ENCODE measurements at places on chromosomes 6 and 20.

DNA sequence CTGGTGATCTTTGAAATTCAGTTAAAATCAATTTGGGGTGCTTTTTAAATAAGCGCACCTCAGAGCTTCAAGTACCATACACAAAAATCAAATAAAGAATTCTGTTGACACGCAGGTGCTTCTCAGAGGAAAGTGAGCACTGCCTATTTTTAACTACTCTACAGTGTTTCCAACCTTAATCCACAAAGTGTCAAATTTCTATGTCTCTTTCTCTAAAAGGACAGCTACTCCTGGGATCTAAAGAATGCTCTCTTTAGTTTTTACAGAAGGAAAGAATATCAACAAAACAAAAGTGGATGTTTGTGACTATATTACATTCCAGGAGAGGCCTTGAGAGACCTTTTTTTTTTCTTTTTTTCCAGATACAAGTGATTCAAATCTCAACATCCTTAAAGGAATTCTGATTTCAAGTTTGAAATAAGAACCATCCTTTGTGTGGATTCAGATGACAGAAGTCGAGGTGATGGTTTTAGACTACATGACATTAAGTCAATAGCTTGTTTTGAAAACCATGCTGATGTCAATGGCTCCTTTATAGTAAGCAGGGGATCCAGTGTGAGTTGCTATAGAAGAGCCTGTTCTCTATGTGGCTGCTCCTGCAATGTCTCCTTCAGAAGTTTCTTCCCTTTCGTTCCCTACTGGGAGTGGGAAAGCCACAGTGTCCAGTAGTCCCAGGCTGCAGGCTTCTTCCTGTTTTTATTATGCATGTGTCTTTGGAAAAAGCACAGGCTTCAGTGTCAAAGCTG, 67.2 kb upstream of the DEFB112 start:
- no peak for DNase-seq

DNA sequence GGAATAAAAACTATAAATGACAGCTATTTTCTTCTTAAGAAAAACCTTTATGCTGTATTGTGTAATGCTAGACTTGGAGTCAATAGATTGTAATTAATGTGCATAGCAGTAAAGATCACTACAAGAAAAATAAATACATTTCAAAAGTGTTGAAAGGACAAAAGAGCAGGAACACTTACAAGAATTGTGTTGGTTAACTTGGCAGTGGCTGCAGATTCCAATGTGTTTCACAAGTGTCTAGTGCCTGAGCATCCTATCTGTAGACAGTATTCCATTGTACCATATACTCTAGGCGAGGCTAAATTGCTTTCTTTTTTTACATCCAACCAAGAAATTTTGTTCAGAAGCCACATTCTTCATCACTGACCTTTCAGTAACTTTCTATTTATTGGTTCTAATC, 924.1 kb downstream of the EPHA7 start:
- no peak for DNase-seq

DNA sequence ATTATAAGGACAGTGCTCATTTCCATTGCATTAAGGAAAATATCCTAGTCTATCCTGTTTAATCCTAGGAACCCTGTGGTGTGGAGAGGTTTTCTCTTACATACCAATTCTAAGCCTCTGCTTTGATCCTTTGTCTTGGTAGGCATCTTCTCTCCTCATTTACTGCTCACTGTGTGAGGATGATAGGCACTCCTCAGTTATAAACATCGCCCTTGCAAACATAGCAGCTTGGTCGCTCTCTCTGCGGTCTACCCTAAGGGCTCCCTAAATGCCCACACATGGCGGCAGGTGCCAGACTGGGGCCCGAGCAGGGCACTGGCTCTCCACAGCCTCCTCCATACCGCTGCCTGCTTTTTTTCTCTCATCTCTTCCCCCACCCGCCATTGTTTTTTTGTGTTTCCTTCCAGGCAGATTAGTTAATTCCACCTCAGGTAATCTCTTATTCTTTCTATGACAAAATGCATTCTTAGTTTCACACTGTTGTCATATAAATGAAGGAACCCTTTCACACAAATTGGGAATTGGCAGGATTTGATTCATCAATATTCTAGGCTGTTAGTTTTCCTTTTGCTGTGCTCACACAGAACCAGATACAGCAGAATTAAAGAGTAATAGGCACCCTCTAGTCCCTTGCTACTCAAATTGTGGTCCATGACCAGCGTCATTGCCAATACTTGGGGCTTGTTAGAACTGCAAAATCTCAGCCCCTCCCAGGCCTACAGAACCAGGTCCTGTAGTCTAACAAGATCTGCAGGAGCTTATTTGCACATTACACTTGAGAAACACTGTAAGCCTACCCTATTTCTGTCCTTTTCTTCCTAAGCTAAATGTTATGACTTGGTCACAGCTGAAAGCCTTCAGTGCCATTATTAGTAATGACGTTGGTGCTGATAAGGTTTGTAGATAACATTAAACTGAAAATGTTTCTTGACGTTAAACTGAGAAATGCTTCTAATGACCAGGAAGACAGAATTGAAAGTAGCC, 36.3 kb downstream of the CARMIL1 start:
- no peak for DNase-seq

- no peak for DNase-seq
Measured at GRCh38 chr6:144555066-144555465, 269.9 kb downstream of the UTRN start.

GRCh38 chr20:1934156-1934555, 38.9 kb downstream of the SIRPA start:
- peak; percentile 80 for DNase-seq

- no peak for DNase-seq
Measured at GRCh38 chr6:134821397-134821796, 128.5 kb downstream of the ALDH8A1 start.

GRCh38 chr6:33907227-33907626, 103.4 kb upstream of the MLN start:
- no peak for DNase-seq

DNA sequence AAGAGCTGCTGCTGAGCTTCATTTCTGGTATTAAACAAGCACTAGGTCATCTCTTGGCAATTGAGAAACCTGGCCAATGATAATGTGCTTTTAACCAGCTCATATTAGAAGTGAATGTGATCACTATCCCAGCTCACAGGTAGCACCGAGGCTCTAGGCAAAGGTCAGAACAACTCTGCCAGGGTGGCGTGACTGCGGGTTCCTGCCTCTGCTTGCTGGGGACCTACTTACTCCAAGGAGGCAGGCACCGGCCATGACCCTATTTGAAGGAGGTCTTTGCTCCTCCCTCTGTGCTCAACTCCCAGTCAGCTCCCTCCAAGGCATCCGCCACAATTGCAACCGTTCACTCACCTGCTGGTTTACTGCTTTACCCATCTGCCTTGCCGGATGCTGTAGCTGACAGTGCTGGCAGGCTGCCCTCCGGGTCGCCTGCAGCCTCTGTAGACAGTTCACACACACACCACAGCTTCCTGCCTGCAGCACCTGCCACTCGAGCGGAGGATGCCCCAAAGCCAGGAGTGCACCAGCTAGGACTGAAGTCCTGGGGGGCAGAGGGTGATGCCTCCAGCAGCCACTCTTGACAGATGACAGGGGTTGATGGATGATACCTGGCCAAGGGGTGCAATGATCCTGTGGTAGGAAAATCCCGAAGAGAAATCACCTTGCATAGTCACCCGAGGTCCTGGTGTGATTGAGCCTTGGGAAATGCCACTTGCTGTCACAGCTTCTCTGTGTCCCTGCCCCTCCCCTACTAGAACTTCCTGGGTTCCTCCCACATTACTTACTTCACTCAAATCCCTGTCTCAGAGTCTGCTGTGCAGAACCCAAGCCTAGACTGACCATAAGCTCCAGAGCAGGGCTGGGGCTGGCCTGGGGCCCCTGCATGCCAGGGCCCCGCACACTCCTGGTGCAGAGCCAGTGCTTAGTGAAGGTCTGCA, 8.8 kb upstream of the VSX1 start:
- DNase-seq, result no peak

DNA sequence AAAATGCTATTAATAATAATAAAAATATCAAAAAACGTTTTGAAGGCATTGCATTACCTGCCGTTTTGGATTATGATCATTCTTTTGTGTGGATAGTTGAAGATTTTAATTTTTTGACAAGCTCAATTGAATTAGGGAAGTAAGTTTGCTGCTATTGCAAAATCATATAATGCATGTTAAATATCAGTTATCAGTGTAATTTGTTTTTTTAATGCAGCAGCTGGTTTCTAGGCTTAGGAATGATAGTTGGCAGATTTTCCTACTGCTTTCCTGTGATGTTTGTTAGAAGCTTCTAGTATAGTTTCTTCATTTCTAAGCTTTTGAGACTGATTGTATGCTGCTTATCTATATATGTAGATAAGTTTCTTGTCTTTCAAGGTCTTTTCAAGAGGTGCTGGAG, 99.0 kb downstream of the JARID2 start:
- no peak for DNase-seq

DNA sequence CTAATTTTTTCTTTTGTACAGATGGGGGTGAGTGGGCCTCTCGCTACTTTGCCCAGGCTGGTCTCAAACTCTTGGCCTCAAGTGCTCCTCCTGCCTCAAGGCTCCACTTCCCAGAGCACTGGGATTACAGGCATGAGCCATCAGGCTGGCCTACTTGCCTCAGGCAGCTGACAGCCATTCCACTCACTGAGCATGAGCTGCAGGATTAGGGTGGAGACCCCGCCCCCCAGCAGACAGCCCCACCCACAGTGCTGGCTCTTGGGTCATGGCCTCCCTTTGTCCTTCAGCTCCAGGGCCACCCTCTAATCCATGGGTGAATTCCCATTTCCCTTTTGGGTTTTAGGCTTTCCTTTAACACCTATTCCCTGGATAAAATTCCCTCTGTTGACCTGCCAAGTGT, 82.1 kb downstream of the BFSP1 start:
- DNase-seq, result no peak

DNA sequence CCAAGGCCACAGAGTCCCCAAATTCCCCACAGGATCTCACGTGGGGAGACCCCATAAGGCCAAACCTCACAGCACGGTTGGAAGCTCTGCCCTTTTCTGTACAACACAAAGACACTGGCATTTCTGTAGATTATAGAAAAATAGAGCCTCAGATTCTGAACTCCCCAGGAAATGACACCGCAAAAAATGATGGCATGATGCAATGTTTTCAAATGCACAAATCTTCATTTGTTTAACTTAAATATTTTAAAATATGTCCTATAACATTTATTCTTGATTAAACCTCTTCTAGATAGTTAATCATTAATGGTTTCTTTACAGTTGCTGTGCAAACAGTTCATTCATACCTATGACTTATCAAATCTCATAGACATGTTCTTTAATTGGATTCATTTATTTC, 33.8 kb downstream of the SIM1 start:
- DNase-seq, result no peak

DNA sequence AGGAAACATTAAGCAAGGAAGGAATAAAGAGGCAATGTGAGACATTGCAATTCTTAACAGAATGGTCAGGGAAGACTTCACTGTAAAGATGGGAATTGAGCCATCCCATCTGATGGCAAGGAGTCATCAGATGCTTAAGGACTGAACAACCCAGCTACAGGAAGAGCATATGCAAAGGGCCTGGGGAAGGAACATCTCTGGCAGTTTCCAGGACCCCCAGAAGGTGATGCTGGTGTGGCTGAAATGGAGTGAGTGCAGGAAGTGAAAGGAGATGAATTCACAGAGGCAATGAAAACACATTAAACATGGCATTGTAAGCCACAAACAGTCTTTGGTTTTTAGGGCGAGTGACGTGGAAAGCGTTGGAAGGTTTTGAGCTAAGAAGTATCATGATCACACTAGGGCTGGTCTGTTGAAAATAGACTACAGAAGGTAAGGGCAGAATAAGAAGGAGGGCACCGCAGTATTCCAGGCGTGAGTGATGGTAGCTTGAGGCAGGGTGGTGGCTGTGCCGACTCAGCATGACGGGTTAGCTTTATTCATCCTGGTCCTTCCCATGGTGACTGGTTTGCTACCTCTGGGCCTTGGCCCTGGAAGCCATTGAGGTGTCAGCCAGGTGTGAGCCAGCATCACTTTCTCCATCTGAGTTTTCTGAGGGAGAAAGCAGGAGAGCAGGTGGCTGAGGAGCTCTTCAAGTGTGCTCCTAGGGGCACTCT, 6.8 kb downstream of the BTN2A1 start:
- DNase-seq, result no peak

DNA sequence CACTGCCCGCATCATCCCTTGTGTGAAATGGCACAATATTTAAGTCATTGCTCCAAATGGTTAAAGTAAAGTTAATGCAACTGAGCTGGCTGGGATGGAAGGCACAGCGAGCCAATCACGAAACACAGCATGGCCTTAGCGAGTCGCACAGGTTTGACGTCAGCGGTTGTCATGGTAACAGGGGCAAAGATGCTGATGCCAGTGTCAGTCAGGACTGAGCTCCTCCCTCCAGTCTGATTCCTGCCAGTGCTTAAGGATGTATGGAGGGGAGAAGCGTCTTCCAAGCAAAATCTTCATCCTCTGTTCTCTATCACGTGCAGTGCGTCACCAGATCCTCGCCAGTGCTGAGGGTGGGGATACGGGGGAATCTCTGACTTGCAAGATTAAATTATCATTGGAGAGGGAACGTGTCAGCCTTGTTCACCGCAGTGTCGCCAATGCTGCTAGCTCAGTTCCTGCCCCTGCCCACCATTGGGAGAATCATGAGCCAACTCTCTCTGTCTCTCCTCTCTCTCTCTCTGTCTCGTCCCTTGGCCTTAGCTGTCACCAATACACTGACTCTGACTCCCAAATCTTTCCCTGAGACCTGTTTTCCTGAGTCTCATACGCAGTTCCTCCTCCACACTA, 24.5 kb downstream of the TSPYL4 start:
- peak; percentile 65 for DNase-seq

DNA sequence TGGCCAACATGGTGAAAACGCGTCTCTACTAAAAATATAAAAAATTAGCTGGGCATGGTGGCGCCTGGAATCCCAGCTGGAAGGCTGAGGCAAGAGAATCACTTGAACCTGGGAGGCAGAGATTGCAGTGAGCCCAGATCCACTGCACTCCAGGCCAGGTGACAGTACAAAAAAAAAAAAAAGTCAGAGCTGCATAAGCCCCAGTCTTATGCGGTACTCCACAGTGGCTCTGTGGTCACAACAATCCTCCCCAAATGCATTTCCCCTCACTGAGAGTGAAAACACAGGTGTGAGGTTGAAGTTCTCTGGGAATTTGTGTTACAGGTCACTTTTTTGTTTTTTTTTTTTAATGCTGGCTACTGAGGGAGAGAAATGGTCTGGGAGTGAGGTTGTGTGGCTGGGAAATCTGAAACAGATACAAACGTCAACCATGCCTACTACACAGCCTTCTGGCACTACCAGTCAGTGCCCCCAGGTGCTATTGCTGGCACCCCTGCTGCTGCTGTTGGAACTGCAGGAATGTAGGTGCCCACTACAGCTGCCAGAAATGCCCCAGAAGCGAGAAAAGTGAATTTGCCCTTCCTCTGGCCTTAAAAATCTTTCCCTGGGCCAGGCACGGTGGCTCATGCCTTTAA, 5.7 kb downstream of the MRPS26 start:
- DNase-seq, result no peak

- DNase-seq, result no peak
Measured at GRCh38 chr6:155066361-155066760, 71.2 kb downstream of the TIAM2 start.
